ENCODE measurements at places on chromosomes 2 and 18.

- peak; percentile 94 for DNase-seq
These were observed 42.4 kb upstream of the NABP1 start for GRCh38 chr2:191635333-191636234.

DNA sequence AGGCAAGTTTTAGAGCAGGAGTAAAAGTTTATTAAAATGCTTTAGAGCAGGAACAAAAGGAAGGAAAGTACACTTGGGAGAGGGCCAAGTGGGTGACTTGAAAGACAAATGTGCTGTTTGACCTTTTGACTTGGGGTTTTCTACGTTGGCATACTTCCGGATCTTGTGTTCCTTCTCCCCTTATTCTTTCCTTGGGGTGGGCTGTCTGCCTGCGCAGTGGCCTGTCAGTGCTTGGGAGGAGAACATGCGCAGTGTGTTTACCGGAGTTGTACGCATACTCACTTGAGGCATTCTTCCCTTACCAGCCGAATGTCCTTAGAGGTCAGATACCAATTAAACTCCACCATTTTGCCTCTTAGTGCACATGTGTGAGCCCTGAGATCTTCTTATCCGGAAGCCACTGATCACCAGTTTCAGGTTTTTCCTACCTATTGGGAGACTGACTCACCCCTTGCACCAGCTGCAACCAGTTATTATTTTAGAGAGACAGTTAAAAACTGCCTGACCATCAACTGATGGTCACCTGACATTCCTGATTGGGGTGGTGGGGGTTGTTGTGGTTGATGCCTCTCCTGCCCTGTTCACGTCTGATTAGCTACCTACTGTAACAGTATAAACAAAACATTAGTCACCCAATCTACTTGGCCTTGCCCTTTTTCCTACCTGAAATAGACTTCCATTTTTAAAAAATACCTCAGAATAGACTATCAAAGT lies 67.5 kb downstream of the NYAP2 start:
- no peak for DNase-seq

- DNase-seq = peak; percentile 33
These were observed 52.5 kb downstream of the AQP4 start for GRCh38 chr18:26813043-26813442.

GRCh38 chr2:206543073-206543472 lies 99.2 kb upstream of the FAM237A start:
- no peak for DNase-seq

DNA sequence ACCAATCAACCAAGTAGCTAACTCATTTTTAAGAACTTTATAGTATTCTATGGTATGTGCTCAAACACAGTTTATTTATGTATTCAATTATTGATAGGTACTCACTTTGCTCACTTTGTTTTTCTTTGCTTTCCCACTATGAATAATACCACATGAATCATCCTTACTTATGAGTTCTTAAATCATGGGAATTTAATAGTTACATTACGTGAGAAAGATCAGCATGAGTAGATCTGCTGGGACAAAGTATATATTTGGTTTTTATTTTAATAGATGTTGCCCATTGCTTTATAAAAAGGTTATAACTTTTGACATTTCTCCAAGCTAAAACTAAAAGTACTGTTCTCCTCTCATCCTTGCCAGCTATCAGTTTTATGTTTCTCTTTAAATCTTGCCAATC lies 390.7 kb downstream of the LRATD1 start:
- DNase-seq = no peak

Data from trophoblast cell (in vitro differentiated cells and primary cell).